Ovary (tissue), 10 donors: ENCODE measurements at places on chromosomes 1 and 21. TPM values are rescaled to one million over a fixed set of nuclear protein-coding genes. Genes with fewer than 3 reads are reported as not detected.

DNA sequence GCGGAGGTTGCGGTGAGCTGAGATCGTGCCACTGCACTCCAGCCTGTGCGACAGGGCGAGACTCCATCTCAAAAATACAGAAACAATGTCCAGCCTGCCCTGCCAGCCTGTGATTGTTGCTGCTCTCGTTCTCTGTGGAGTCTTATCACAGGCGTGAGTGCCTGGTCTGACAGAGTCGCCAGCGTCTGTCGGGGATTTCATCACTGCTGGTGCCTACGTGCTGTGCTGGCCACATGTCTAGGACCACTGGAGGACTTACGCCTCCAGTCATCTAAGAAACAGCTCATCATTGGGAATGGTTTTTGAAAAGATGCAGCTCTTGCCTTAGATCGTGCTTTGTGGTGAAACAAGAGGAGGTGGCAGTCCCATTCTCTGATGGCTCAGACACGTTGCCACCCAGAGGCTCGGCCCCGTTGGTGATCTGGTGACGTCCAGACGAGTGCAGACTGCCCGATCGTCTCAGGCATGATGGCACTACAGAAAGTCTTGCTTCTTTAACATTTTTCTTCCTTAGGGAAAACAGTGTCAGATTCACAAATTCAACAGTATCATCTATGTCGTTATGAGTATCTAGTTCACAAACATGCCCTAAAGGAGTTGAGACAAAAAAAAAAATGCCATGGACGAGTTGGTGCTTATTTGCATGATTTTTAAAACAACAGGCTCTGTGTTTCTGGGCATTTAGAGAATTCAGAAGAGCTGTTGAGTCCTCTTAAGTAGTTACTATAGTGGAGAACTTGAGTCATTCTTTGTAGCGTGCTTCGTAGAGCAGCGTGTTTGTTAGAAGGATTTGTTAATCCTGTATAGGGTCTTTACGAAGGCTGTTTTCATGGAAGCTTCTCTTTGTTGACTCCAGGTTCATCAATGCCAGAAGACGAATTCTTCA is 47.5 kb downstream of the CBS start:
- DNase-seq = no peak
- no peak overlapping the region for H3K4me3 ChIP-seq
- no peak overlapping the region for H3K27ac ChIP-seq

- H3K36me3 ChIP-seq = no peaks in the 10 kb centered on the region
- H3K27me3 ChIP-seq = no peaks in the 10 kb centered on the region
- no peak for DNase-seq
- H3K4me1 ChIP-seq = no peaks in the 10 kb centered on the region
- no peak overlapping the region for H3K4me3 ChIP-seq
Measured at GRCh38 chr1:57277681-57278080, 146.2 kb downstream of the DAB1 start.

GRCh38 chr1:20896826-20897225 is 109.7 kb upstream of the HP1BP3 start:
- H3K36me3 ChIP-seq = no peaks in the 10 kb centered on the region
- no peak for DNase-seq
- no peak overlapping the region for H3K4me3 ChIP-seq
- H3K4me1 ChIP-seq = no peaks in the 10 kb centered on the region

DNA sequence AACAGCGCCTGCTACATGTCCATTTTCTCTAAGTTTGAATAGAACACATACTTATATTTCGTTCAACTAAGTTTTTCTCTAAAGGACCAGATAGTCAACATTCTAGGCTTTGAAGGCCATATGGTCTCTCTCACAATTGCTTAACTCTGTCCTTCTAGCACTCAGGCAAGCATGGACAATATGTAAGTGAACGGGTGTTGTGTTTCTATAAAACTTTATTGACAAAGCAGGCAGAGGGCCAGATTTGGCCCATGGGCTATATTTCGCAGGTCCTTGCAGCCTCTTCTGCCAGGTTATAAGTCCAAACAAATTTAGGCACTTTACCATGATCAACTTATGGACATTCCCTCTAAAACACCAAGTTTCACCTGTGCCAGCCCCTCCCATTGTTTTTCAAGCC is 21.1 kb downstream of the KLHDC7A start:
- DNase-seq = no peak
- H3K4me3 ChIP-seq = no peak overlapping the region
- H3K4me1 ChIP-seq = no peaks in the 10 kb centered on the region
- no peaks in the 10 kb centered on the region for H3K36me3 ChIP-seq

DNA sequence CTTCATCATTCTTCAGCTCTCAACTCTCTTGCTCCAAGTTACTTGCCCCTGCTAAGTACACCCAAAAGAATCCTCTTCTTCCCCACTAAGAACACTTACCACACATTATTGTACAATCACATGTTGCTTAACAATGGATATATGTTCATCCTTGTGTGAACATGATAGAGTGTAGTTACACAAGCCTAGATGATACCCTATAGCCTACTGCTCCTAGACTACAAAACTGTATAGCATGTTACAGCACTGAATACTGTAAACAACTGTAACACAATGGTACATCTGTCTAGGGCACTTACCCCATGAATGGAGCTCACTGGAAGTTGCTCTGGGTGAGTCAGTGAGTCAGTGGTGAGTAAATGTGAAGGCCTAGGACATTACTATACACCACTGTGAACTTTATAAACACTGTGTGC is 77.4 kb downstream of the RERE start:
- no peaks in the 10 kb centered on the region for H3K27me3 ChIP-seq
- no peak overlapping the region for H3K4me3 ChIP-seq
- H3K36me3 ChIP-seq = no peaks in the 10 kb centered on the region
- H3K27ac ChIP-seq = no peak overlapping the region
- no peaks in the 10 kb centered on the region for H3K4me1 ChIP-seq

The EPHB2 gene
- 7.6 TPM for total RNA-seq

The LDLRAD1 gene
- total RNA-seq = 0.48 TPM
